Muscle of back (tissue), 13 donors: ENCODE measurements at places on chromosomes 16 and 17. TPM values are rescaled to one million over a fixed set of nuclear protein-coding genes. Genes with fewer than 3 reads are reported as not detected.

CISD3 gene
- polyA plus RNA-seq, result 13.9 TPM

KLHL10 gene
- polyA plus RNA-seq, result not detected

HAS3 gene
- 2.7 TPM for polyA plus RNA-seq

CNGB1 gene
- not detected for polyA plus RNA-seq

DNA sequence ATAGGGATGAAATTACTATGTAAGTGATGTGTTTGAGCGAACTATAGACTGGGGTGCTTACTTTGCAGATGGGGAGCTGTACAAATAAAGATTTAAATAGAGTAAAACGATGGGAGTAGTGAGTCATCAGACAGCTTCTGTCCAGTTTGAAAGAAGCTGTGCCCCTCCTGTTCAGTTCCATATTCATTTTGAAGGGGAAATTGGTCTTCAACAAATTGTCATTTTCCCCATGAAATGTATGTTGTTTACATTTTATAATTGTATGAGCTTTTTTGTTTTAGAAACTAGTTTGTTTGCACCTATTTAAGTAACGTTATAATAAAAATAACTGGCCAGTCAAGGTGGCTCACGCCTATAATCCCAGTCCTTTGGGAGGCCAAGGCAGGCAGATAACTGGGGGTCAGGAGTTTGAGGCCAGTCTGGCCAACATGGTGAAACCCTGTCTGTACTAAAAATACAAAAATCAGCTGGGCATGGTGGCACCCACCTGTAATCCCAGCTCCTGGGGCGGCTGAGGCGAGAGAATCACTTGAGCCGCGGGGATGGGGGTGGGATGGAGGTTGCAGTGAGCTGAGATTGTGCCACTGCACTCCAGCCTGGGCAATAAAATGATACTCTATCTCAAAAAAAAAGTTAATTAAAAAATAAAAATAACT, 20.2 kb downstream of the SEC14L1 start:
- no peak for DNase-seq

DNA sequence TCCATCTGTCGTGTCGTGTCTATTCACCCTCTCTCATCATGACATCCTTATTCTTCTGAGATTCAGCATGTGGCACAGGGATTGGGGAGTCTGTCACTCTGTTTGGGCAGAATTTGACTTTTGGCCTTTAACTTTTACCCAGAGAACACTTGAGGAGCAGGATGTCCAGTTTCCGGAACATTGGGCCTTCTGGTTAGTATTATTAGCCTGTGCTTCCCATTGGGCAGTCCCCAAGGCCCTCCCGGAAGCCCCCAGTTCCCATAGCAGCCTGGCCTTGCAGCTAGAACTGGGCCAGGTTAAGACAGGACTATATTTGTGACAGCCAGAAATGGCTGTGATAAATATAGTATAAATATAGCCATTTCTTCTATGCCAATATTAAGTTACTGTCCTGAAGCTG, 9.6 kb downstream of the SCN4A start:
- no peak for DNase-seq

GRCh38 chr16:48361012-48361411, 24.2 kb downstream of the SIAH1 start:
- DNase-seq, result no peak

DNA sequence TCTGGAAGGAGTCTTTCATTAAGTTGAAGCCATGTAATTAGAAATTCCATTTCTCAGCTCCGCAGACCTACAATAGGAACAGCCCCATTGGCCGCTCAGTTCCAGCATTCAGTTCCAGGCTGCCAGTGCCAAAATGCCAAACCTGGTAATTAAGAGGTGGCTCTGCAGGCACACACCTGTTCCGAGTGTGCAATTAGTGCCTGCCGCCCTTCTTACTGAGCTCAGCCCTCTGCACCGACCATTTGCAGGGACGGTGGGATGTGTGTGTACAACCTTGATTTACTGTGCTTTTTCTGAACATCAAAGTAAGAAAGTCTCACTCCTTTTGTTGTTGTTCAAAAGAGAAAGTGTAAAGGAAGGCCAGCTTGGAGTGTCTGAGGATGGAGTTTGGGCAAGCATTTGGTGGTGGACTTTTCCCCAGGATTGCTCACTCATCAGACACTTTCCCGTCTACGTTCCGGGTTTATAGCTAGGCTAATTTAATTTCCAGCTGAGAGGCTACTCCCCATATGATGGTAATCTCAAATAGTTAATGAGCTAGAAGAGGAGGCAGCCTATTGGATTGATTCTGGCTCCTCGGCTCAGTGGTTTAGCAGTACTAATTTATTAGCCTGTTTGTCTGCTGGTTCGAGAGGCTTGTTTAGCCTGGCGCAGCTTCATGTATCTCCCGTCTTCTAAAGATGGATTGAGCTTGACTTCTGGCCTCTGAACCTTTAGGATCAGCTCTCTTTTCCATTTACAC, 20.0 kb downstream of the HS3ST3B1 start:
- no peak for DNase-seq

- no peak for DNase-seq
These were observed 92.2 kb downstream of the IRX3 start for GRCh38 chr16:54194334-54194743.

GRCh38 chr17:82151106-82151957, 53.3 kb upstream of the FASN start:
- no peak for DNase-seq

GRCh38 chr17:61251939-61252865, 147.4 kb upstream of the TBX2 start:
- DNase-seq, result peak; percentile 84

- DNase-seq, result no peak
These were observed 722 bp upstream of the SLC38A10 start for GRCh38 chr17:81295676-81296381.

DNA sequence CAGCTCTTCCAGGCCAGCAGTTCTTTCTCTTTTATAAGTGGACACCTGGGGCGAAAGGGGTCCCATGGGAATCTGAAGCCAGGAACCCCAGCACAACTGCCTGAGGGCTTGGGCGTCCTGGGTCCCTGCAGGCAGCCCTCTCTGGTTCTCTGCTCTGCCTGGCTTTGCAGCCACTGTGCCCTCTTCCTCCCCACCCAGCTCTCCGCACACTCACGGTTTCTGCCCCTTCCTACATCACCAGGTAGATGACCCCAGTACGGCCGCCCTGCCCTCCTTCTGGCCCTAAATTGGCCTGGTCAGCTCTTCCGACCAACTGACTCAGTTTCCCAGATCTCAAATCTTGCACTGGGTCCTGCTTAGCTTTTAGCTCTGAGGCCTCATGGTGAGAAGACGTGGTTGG, 225.3 kb downstream of the KATNIP start:
- DNase-seq, result no peak

DNA sequence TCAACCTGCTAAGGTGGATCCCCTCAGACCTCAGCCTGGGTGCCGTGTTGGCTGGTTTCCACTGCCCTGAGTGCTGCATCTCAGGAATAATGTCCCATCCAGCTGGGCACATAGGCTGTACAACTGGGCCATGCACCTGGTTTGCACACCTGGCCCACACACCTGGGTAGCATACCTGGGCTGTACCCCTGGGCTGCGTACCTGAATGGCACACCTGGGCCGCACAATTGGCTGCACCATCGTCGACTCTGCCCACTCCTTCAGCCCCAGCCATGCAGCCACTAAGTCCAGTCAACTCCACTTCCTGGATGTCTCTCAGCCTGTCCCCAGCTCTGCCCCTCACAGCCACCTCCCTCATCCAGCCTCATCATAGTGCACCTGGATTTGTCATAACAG, 7.9 kb downstream of the SLC5A10 start:
- DNase-seq, result no peak

GRCh38 chr16:86874141-86874540, 295.8 kb downstream of the FOXL1 start:
- no peak for DNase-seq

DNA sequence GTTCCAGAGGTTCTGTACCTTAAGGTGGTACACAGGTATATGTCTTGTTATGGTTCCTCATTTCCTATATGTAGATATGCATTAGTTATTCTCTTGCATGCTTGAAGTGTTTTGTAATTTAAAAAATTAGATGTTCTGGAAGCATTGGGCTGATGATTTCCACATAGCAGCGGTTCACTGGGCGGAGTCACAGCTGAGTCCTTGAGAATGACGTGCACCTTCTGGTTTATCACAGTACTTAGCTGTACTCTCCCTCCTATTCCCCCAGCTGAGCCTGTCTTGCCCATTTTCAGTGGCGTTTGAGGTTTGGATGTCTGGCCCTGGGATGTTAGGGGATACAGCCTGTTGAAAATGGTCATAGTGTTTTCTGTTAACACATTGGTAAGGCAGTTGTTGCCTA, 327.1 kb downstream of the SNX29 start:
- DNase-seq, result no peak

GRCh38 chr16:8370374-8371270, 219.7 kb downstream of the TMEM114 start:
- DNase-seq, result no peak

GRCh38 chr16:84517366-84517765, 12.9 kb upstream of the MEAK7 start:
- no peak for DNase-seq

- DNase-seq, result no peak
These were observed 8.5 kb downstream of the HS3ST3A1 start for GRCh38 chr17:13593021-13593751.

- no peak for DNase-seq
These were observed 6.4 kb upstream of the FOXJ1 start for GRCh38 chr17:76147211-76148014.

- peak; percentile 8 for DNase-seq
These were observed 175.4 kb downstream of the AATF start for GRCh38 chr17:37123941-37124820.

DNA sequence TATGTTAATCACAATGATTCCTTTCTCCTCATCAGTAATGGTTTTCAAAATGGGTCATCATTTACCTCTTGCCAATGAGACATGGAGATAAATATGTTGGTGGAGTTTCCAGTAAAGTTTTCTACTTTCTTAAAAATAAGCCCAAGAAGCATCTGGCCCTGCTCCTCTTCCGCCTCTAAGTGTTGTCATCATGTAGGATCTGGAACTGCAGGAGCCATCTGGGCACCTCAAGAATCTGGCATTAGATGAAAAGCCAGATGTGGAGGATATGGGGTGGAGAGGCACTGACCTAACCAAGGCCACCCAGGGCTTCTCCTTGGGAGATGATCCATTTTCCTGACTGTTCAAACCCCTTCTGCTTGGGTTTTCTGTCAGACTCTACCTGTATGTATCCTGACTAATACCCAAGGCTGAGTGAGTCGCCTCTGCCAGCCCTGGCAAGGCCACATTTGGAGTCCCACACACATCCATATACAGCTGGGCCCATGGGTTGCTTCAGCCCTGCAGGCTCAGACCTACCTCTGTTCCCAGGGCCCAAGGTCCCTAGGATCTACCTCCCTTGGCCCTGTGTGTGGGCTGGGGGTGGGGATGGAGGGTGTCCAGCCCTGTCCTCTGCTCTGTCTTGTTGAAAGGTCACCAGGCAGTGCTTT, 24.6 kb downstream of the CCDC182 start:
- DNase-seq, result no peak

DNA sequence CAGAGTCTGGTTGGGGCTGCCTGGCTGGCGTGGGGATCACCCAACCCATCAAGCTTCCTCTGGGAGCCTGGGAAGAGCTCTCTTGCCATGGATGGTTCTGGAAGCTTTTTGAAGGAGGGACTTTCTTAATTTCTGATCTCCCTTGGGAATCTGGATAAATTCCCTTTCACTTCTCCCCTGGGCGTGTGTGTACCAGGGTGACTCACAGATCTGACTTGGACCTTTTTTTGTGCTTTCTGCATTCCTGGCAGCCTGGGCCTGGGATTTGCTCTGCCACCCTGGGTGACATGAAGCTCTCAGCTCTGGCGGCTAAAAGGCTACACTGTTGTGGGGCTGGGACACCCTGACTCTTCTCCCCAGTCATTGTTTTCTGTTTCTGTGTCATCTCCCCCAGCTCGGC, 70.1 kb downstream of the ABCC1 start:
- no peak for DNase-seq

- no peak for DNase-seq
These were observed 7.8 kb downstream of the NR1D1 start for GRCh38 chr17:40092581-40092980.

DNA sequence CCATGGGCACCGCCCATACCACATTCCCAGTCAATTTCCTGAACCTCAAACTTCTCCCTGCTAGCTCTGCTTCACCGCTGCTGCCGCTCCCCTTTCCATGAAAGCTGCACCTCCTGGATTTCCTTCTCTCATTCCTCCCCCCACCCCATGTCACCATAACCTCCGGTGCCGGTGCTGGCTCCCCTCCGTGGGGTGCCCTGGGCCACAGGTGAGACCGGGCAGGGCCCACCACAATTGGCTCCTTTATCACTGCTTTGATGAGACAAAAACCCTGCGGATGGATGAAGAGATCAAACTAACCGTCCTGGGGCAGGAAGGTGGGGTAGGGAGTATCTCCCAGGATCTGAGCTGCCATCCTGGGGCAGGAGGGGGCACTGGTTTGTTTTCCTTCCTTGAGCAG, 111.3 kb upstream of the LHX1 start:
- DNase-seq, result no peak

DNA sequence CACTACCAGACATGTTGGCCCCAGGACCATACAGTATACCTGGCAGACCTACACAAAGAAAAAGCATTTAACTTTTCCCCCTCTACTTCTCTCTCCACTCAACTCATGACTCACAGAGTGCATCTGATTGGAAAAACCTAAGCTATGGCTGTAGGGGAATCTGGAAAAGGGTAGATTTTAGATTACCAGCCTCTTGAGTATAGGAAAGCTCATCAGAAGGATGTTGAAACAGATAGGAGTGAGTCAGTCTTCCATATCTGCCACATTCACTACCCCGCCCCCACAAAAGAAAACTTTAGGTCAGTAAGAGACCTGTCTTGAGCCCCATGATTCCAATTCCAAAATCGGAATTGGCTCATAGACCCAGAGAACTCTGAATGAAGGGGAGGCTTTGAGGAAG, 12.3 kb downstream of the KRT9 start:
- DNase-seq, result no peak

DNA sequence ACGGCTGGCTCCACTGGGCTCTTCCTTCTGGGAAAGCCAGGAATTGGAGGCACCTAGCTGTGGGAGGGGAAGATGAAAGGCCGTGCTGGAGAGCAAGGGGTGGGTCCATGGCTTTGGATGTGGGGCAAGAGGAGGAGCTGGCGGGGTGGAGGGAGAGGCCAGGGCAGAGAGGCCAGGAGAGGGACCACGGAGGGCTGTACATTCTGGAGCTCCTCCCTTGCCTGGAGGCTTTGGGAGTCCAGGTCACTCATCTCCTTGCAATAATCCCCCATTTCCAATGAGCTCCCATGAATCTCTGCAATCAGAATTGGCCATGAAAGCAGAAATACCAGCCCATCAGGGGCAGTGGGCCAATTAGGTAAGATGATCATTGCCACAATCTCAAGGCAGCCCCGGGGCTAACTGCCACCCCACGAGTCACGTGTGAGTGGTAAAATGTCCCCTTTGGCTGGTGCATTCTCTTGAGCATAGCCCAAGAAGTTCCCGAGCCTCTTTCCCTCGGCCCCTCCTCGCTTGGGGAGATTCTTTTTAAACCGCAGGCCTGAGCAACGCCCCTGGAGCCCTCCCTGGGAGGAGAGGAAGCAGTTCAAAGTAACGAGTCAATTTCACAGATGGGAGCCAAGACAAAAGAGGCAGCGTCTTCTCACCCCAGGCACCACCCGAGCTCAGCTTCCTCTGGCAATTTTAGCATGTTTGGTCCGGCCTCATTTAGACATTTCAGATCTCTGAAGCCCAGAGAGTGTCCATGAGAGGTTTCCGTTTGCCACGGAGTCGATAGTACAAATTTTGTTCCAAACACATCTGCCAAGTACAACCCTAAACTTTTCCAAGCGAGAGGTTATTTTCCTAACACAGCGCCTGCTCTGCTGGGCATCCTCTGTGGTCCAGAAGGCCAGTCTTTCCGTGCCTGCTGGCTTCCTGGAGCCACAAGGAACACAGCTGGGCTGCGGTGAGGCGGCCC, 13.4 kb downstream of the RTN4RL1 start:
- no peak for DNase-seq
